ENCODE measurements at places on chromosomes 12 and 14.

- DNase-seq: no peak
These were observed 5.0 kb downstream of the TBX5 start for GRCh38 chr12:114400925-114401324.

DNA sequence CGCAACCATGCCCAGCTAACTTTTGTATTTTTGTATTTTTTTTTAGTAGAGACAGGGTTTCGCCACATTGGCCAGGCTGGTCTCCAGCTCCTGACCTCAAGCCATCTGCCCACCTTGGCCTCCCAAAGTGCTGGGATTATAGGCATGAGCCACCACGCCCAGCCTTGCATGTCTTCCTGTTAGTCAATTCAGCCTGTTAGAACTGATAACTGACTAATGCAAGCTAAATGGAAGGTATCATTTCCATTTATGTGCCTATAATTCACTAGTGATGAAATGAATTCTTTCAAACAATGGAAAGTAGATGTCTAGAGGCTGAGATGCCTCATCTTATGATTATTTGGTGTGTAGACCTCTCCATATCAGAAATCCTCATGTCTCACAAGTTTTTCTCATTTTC, 37.3 kb upstream of the DIP2B start:
- no peak for DNase-seq

DNA sequence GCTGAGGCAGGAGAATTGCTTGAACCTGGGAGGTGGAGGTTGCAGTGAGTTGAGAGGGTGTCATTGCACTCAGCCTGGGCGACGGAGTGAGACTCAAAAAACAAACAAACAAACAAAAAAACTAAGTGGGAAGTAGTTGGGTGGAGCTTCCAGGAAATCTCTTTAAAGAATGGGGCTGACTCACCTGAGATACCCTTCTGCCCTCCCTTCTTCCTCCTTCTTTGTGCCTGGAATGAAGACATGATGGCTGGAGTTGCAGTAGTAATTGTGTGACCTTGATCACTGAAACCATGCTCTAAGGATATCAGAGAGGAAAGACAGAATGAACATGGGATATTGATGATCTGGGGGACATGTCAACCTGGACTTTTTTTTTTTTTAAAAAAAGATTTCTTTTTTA, 87.6 kb upstream of the MED13L start:
- no peak for DNase-seq

DNA sequence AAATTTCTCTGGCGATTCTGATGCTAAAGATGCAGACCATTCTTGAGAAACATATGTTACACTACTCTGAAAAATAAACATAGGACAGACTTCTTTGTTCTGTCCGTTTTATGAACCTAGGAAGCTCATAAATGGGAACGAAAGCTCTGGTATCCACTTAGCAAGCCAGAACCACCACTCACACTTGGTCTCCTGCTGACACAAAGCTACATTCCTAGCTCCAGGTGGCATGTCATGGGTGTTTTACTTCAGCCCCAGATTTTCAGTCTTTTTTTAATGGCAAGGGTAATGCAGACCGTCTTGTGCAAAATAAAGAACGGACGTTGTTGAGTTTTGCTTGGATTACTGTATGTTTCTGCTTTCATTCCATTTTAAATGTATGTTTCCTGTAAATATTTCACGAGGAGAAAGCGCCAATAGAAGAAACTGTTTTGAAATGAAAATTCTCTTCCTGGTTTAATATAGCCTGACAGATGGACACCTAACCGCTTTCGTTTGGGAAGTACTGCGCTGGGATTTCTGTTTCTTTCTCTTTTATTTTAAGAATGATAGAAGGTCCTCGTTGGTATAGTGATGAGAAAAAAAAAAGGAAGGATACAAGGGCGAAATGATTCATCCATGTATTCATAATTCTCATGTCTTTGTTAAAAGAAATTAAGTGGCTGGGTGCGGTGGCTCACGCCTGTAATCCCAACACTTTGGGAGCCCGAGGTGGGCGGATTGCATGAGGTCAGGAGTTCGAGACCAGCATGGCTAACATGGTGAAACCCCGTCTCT, 871 bp upstream of the COQ5 start:
- peak; percentile 27 for DNase-seq

DNA sequence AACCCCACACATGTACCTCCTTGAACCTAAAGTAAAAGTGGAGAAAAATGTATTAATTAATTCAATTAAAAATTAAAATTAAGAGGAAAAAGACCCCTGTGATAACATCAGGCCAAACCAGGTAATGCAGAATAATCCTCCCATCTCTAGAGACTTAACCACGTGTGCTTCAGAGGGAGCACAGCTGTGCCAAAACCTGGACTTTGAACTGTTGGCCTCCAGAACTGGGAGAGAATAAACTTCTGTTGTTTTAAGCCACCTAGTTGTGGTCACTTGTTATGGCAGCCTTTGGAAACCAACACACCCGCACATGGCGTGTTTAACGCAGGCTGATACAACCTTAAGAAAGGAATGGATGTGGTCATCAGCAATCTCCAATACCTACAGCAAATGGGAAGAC, 23.8 kb downstream of the OAS2 start:
- DNase-seq: no peak

Measured in activated naive CD4-positive, alpha-beta T cell treated with anti-CD3 and anti-CD28 coated beads for 36 hours (primary cell).